Stimulated activated CD8-positive, alpha-beta memory T cell treated with anti-CD3 and anti-CD28 coated beads, Interleukin-4, amount 100 ng/mL, for 24 hours (primary cell): ENCODE measurements at places on chromosomes 2 and 18.
A peak's percentile ranks its signal among the peaks of the same experiment; 100 is the strongest.

DNA sequence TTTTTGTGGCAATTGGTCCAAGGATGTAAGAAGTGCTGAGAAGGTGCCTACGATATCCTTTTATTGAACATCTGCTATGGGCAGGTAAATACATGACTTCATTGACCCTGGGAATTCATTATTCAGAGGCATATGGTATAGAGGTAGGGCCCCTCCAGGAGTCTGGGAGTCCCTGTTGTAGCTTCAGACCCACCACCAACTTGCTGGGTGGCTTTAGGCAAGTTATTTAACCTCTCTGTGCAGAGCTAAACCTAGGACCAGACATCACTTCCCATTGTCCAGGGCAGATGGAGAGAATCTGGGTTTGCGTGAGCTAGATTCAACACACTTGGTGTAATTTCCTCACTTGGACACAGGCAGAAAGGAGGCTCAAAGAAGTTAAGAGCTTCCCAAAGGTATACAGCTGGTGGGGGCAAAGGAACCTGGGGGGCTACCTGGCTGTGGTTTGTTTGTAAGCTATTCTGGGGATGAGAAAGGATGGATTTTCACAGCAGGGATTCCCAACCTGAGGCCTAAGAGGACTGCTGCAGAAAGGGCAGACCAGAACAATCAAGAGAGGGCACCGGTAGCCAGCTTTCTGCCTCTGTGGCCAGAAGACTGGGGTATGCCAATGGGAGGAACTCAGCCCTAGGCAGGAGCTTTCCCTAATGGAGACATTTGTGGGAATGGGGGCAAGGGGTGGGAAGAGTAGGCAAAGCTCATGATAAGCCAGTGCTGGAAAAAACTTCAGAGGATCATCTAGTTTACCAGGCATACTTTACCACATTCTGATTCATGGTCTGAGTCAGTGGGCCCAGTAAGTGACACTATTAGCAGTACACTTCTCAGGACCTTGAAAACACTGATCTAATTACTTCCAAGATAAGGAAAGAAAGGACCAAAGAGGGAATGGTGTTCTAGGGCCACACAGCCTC, 102.7 kb upstream of the SMAD2 start:
- DNase-seq: no peak

DNA sequence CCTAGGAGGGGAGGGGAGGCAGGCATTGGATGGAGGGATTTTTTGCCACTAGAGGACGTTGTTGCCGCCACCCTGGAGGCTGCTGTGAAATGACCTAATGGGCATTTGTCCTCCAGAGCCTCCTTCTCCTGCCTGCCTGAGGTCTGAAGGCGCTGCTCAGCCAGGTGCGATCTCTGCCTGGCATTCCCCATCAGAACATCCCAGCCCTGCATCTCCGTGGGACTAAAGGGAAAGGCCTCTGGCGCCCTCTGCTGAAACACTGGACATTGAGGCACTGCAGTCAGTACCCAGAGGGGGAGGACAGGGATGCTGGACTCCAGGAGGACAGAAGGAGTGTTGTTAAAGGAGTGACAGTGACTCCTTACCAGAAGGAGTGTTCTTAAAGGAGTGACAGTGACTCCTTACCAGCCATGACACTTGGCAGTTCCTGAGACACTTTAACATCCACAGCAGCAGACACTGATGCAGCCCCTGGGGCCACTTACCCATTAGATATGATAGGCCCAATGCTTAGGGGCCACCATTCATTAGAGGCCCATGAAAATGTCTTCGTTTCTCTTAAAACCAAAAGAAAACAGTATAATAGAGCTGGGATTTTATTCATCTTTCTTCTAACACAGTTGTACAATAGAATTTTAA, 17.0 kb downstream of the THNSL2 start:
- no peak for DNase-seq

- DNase-seq: no peak
These were observed 31.2 kb downstream of the RAB1A start for GRCh38 chr2:65098741-65099140.

- DNase-seq: no peak
These were observed 278.4 kb upstream of the FIGN start for GRCh38 chr2:164014068-164014731.

DNA sequence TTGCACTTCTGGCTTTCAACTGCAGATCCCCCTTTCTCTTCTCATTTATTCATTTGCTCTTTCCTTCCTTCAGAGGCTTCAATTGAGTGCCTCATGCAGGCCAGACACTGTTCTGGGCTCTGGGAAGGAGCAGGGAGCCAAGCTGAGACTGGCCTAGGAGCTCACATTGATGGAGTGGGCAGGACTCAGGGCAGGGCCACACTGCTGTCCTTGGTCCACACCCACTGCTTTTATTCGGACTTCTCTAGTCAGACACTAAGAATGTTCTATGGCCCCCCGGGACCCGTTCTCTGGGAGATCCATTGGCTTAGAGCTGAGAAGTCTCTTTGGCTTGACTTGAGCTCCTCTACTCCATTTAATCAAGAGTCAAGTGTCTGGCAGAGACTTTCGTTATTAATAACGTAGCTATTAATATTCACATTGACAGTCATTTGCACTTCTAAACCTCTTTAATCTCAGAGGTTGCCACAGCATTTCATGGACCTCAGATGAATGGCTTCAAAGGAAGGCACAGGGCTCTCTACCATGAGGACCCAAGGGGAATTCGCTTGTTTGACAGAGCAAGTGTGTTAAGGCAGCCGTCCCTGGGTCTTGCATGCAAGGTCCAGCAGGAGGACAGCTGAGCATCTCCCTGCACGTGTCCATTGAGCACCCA, 20.1 kb downstream of the SH3RF3 start:
- DNase-seq: no peak

GRCh38 chr2:98545591-98545990, 62.7 kb downstream of the COA5 start:
- DNase-seq: no peak

GRCh38 chr2:46717344-46718121, 198.1 kb downstream of the MCFD2 start:
- no peak for DNase-seq

DNA sequence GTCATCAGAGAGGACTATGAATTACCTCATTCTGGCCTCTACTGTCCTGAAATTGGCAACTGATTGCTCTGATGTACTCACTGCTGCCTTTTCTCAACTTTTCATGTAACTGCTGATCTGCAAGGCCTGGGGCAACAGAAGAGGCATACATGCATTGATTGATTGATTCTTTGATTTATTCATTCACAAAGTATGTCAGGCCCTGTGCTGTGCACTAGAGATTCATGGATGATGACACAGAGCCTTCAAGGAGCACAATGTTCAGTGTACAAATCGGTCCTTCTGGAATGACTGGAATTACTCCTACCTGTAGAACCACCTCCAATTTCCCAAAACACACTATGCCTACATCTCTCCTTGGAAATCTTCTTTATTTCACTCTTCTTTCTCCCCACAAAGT, 111.3 kb downstream of the LRATD1 start:
- DNase-seq: no peak

- peak; percentile 20 for DNase-seq
These were observed 78.8 kb upstream of the GAREM1 start for GRCh38 chr18:32549248-32550110.

DNA sequence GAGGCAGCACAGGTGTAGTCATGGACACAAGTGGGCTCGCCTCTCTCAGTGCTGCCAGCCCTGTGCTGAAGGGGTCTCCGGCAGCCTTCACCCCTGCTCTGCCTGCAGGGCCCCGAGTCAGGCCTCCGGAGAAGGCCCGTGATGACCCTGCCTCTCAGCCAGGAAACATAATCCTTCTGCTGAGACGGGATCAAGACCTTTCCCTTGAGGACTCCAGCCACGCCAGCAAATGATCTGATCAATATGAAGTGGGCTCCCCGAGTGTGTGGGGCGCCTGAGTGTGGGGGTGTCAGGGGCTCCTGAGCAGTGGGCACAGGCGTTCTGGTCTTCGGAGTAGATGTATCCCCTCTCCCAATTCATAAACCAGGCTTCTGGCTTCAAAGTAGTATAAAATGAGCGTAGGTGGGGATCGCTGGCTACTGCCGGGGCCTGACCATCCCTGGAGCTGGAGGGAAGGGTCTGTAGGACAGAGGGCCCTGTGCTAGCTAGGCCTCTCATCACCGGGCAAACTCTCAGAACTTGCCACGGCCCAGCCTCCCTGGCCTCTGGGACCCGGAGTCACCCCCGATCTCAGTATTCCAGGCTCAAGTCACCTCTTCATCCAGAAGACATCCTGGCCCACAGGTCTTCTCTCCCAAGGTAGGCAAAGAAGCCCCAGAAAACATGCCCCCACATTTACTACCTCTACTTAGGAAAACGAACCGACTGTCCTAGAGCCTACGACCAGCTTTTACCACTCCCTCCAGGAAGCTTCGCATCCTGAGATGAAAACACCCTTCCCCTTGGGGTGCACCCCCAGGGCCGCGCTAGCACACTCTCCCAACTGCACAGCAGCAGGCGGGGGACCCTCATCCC, 33.6 kb downstream of the CRACDL start:
- no peak for DNase-seq
